Activated CD4-positive, alpha-beta T cell treated with anti-CD3 and anti-CD28 coated beads for 1 hour (primary cell): ENCODE measurements at places on chromosomes 12 and 14.

DNA sequence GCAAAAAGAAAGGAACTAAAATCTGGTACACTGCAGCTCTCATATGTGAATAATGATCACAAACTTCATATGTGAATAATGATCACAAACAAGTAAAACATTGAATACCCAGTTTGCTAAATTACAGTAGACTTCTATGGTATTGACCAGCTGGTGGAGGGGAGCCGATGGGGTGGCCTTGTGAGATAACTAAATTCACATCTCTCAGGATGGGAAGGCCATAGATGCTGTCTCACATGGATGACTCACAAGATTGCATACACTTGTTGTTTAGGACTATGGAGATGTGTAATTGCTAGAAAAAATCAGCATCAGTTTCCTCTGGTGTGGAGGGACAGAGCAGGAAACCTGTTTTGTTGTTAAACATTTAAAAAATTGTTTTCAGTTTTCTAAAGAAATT, 49.2 kb downstream of the ACACB start:
- no peak for DNase-seq

GRCh38 chr12:110798461-110798860, 48.3 kb upstream of the CCDC63 start:
- DNase-seq = no peak

- no peak for DNase-seq
Measured at GRCh38 chr14:99426265-99426664, 54.4 kb downstream of the SETD3 start.

DNA sequence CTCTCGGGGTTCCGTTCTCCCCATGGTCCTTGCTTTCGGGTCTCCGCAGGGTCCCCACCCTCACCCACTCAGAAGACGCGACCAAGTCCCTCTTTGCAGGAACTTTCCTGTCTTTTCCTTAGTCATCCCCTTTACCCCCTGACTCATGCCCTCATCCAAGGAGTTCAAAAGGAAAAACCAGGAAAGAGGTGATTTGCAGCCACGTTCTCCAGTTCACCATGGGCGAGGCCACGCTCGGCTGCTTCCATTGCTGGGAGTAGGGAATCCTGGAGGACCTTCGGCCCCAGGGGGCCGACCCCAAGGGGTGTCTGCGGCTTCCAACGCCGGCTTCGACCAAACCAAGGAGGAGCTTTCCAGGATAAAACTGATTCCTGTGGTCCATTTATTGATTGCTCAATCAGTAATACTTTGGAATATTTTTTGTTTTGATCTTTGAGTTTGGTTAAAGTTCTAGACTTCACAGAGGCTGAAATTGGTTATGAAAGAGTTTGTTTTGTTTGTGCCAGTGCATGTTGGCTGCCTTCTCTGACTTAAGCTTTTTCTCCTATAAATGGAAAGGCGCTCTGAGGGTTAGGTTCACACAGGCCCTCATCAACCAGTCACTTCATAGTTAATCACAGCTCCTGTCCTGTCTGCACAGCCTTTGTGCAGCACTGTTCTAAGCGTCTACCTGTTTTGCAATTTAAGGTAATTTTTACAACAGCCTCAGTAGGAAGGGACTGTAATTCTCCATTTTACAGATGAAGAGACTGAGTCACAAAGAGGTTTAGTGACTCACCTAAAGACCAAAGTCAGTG, 827 bp downstream of the ALDH2 start:
- no peak for DNase-seq

DNA sequence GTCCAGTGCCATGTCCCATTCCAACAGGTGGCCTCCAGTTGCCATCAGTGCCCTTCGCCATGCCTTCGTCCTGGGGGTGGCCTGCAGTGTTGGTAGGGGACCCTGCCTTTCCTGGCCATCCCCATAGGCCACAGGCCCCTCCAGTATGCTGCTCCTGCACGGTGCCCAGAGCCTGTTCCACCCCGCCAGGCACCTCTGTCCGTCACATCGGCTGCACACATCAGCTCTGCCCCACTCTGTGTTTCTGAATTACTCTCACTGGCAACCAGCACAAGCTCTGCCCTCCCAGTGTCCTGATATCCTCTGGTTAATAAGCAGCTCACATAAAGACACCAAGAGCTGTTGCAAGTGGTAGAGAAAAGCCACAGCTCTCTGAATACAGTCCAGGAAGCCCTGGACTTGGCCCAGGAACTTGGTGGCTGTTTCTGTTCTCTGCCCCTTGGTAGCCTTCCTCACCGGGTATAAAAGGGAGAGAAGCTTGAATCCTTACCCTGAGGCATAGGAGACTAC, 31.3 kb upstream of the ATP2A2 start:
- no peak for DNase-seq

- no peak for DNase-seq
Measured at GRCh38 chr12:56775638-56776037, 12.5 kb downstream of the HSD17B6 start.

DNA sequence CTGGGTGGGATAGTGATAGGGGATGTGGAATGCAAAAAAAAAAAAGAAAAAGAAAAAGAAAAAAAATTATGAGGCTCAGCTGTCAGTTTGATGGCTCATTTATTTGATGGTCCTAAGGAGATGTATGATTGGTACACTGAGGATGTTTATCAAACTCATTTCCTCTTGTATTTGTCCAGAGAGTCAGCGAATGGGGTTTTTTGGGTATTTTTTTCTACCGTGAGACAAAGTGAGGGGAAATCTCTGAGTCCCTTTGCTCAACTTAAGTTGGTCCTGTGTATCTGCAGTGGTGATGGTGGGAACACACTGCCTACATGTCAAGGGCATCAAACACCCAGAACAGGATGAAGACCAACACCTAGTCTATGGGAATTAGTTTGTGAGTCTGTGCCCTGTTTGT, 176.9 kb upstream of the HIF1A start:
- no peak for DNase-seq

GRCh38 chr12:78406213-78406612, 458.4 kb upstream of the SYT1 start:
- DNase-seq = no peak

DNA sequence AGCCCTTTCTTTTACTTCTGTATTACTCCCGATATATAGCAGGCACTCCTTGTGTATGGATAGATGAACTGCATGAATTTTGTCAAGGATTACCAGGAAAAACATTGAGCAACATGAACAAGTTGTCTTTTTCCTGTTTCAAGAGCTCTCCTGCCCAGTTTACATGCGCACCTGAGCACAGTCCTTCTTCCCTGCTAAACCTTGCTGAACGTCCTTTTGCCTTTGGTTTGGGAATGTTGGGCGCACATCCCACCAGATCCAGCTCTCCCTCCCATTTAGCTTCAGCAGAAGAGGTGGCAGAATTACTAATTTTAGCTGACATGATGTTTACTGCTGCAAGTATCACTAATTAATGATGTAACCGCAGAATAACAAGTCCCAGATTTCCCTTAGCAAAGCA, 121.4 kb upstream of the TMCC3 start:
- DNase-seq = no peak

DNA sequence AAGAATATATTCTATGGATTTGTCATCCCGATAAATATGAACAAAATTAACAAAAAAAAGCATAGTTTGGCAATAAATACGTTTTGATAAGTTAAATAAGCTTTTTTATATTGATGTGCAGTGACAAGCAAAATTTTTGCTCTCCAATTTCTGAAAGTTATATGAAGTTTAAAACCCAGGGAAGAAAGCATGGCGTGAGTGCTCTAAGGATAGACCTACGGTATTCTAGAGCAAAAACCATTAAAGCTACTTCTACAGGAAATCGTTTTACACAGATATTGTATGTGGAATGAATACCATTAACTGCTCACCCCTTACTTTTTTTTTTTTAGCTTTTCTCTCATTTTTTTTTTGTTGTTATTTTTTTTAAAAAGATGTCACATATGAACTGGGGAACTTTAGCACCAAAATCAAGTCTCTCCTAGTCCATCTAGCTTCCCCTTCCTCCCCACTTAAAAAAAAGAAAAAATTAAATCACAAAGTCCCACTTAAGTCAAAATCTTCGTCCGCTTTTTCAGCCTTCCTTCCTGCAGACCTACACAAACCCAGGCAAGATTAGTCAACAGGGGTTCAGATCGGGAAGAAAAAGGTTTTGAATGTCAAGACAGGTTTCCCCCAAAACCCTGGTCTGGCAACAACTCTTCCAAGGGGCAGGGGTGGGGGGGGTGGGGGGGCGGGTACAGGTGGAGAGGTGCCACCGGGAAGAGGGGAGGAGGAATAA, 4.4 kb downstream of the ZFP36L1 start:
- DNase-seq = no peak
